ENCODE measurements at places on chromosomes 11 and 22. TPM values are rescaled to one million over a fixed set of nuclear protein-coding genes. Genes with fewer than 3 reads are reported as not detected.

GRCh38 chr11:33532720-33533385 lies 167.8 kb downstream of the C11orf91 start:
- no peak for DNase-seq

The MAJIN gene
- not detected for total RNA-seq

- DNase-seq = no peak
Observed at GRCh38 chr11:82183346-82183745, 550.3 kb downstream of the FAM181B start.

The PKNOX2 gene
- not detected for total RNA-seq

DNA sequence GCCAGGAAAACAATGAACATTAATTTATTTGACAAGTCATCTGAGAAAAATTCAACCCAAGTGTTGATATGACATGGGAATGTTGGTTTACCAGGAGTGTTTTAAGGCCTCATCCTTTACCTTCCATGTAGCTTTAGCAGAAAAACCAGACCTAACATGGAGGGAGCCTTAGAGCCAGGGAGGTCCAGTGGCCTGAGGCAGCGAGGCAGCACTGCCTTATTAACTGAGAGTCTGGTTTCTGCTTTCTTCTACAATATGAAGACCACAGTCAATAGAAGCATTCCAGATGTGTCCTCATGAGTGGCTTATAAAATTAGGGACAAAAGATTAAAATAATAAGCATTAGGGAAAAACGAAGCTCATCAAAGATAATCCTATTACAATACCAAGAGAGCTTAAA lies 61.5 kb downstream of the DKK3 start:
- no peak for DNase-seq

- no peak for DNase-seq
Observed at GRCh38 chr22:45450101-45450785, 36.8 kb downstream of the RIBC2 start.

The PHF21B gene
- total RNA-seq = not detected

The DDX25 gene
- total RNA-seq = not detected

The NCR3LG1 gene
- total RNA-seq = 0.51 TPM

The USP35 gene
- total RNA-seq = 4.0 TPM

DNA sequence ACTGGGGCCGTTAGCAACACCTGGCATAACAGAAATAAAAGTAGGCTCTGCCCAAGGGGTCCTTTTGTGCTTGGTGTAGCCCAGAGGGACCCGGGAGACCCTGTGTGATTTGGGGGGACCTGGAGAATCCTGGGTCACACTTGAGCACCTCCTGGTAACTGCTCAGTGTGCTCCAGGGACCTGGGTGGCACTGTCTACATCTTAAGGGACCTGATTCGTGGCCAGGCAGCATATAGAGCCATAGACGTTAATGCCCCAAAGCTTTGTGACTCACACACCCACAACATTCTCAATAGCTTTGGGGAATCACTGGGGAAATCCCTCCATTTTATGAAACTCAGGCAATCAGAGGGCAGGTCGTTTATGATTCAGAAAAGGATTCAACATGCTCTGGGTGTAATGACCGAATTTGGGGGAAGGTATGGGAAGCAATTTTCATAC lies 3.6 kb upstream of the IGF2 start:
- peak; percentile 12 for DNase-seq

The SYT7 gene
- 0.39 TPM for total RNA-seq

DNA sequence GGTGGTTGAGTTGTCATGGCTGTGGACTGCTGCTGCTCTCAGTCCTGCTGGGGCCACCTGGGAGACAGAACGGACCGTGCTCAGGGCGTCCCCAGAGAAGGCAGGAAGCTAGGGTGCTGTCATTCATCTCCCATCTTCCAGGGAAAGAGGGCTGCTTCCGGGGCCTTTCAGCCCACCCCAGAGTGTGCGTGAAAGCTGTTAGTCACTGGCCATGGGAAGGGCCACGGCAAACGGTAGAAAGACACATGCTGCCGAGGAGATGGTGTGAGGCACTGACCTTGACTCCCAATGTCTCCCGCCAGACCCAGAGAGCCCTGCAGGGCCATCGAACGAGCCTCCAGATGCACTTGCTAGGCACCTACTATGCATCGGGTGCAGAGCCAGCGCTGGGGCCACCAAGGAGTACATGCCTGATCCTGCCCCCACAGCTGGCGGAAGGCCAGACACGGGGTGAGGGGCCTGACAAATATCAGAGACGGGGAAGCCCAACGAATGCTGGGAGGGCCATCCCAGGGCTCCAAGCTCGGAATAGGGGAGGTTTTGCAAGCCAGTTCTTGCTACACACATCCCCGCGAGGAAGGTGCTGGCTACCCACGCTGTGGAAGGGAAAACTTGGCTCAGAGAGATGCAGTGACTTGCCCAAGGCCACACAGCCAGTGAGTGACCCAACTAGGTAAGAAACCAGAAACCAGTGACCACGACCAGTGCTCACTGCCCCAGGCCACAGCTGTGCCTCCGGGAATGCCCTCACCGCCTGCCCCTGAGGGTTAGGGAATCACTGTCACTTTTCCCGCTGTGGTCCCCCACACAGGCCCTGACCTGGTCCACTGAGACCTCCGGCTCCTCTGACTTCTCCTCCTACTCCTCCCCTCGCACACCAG lies 10.1 kb downstream of the RAC2 start:
- no peak for DNase-seq

DNA sequence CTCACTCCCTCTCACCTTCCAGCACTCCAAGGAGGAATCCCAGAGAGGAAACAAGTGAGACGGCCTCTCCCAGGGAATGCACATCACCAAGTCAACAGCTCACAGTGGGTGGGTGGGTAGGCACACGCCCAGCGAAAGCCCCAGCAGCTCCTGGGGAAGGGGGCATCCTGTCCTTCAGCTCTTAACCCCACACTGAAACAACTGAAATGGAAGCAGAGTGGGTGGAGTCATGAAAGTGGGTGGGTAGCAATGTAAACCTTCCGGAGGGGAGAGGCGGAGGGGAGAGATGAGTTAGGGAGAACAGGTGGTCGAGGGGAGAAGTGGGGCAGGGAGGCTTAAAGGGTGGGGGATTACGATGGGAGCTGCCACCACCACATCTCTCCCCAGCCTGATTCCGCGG lies 5.4 kb downstream of the MCHR1 start:
- no peak for DNase-seq

GRCh38 chr11:3902441-3902840 lies 47.0 kb downstream of the STIM1 start:
- no peak for DNase-seq

The TTC38 gene
- 19.4 TPM for total RNA-seq

The FJX1 gene
- total RNA-seq = 25.2 TPM

DNA sequence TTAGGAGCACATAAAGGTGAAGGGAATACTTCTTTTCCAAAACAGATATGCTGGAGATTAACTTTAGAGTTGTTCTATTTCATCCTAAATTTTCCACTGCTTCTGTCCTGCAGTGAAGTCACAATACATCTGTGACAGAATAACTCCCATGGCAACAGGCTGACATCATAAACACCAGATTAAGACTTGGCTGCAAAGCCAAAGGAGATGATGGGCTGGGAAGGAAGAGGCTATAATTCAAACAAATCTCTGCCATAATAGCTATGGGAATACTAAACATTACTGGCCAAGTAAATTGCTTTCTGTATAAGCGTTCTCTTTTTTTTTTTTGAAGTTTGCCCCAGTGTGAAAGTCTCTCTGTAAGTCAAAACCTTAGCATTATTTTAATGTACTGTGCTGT lies 107.7 kb downstream of the CADM1 start:
- no peak for DNase-seq

GRCh38 chr11:61913699-61914395 lies 3.5 kb downstream of the RAB3IL1 start:
- DNase-seq = no peak

GRCh38 chr11:32374261-32374711 lies 61.1 kb downstream of the WT1 start:
- DNase-seq = peak; percentile 33

- no peak for DNase-seq
Observed at GRCh38 chr11:109815500-109816150, 277.6 kb upstream of the ZC3H12C start.

The OR51E2 gene
- total RNA-seq = not detected

The MISFA gene
- 1.0 TPM for total RNA-seq

GRCh38 chr11:128522943-128523518 lies 64.3 kb downstream of the ETS1 start:
- DNase-seq = no peak

GRCh38 chr11:45178890-45179671 lies 32.6 kb downstream of the PRDM11 start:
- DNase-seq = peak; percentile 44

DNA sequence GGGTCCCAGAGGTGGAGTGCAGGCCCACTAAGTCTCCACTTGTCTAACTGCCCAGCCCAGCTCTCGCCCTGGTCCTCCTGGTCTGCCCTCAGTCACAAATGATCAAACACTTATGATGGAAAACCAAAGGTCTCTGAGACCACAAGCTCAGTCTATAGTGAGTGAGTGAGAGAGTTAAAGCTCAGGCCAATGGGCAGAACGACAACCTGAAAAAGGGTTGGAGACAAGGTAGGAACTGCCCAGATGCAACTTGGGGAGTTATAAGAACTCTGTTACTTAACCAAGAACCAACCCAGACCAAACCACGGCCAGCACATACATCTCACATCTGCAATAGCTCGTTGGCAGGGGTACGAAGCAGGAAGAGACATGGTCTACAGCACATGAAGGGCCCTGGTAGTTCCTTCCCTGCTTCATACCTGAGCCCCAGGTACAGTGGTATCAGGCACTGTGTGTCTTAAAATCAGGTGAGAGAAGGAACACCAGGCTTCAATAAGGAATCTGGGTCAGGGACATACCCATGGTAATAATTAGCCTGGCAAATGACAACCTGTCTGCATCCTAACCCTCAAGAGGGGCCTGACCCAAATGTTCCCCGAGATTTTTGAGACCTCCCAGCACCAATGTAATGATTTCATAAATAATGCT lies 35.7 kb downstream of the SERPIND1 start:
- DNase-seq = no peak

All from dermis microvascular lymphatic vessel endothelial cell (primary cell).